ENCODE measurements at places on chromosomes 4 and X.

GRCh38 chrX:15530318-15530717 lies 29.7 kb downstream of the BMX start:
- DNase-seq, result no peak

- DNase-seq, result no peak
These were observed 545.5 kb upstream of the HTR2C start for GRCh38 chrX:114038358-114038757.

DNA sequence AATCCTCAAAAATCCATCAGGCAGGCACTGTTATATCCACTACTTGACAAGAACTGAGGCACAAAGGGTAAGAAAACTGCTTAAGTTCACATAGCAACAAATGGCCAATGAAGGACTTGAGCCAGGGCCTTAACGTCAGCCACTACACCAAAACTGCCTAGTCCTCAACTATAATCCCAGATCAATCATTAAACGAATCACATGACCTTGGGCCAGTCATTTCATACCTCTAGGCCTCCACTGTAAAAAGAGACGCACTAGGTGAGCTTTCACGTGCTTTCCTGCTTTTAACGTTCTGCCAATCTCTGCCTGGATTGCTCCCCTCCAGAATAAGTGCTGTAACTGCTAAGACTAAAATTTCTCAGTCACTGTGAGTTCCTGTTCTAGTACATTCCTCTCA lies 54.7 kb downstream of the RHOXF2B start:
- no peak for DNase-seq

- DNase-seq, result no peak
These were observed 309.0 kb downstream of the CENPC start for GRCh38 chr4:67236318-67236717.

DNA sequence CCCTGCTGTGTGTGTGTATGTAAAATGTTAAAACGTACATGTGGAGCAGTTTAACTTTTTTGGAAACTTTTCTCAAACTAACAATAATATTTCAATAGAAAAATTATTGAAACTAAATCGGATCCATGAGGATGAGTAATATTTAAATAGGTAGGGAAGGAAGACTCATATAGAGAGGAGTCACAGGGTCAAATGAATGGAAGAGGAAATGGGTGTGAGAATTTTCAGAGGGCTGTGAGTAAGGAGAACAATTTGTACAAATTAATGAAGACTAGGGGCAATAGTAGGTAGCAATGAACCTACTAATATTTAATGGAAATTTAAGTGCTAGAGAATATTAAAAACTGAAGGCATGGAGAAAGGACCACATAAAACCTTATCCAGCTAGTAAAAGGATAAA lies 290.7 kb upstream of the PCDH18 start:
- no peak for DNase-seq

DNA sequence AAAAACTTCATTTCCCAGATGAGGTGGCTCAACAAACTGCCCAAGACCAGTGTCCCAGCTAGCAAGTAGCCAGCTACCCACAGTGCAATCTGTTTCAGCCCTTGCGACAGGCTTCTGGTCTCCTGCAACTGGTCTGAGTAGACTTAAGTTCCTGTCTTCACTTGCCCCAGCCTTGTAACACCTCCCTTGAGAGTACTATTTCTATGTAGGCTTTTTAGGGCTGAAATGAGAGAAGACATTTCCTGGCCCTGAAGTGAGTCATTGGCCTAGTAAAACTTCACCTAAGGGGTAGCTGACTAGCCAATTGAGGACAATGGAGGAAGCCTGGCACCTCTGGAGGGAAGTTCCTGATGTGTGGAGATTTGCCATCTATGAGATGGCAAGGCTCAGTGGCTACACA lies 80.1 kb upstream of the STIM2 start:
- DNase-seq, result no peak

DNA sequence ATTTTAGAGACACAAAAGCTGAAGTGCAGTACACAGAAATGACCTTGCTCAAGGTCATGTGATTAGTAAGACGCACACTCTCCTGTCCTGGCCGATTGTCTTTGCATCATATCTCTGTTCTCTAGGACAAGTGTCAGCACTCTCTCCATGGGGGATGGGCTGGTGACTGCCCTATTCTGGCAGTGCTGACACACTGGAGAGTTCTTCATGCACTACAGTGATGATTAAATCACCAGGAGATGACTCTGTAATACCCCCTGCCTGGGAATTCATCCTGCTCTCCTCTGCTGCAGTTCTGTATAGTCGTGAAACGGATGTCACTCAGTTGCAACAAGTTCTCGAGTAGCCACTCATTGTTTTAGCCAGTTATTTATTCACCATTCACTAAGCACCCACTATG lies 5.3 kb upstream of the SHISA3 start:
- no peak for DNase-seq

- DNase-seq, result no peak
These were observed 3.7 kb downstream of the C4orf54 start for GRCh38 chr4:99653916-99654315.

DNA sequence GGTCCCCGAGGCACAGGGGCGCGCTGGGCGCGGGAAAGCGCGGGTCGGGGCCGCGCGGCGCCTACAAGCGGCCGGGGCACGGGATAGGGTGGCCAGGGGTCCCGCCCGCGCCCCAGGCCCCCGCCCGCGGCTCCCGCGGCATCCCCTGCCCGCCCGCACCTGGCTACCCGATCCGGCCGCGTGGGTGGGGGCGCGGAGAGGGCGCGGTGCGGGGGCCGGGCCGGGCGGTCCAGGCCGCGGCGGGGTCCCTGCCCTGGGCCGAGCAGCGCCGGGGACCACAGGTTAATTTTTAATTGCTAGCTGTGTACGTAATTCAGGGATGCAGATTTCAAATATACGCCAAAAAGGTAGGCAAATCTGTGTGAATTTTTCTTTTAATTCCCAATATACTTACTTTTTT lies 44.3 kb upstream of the FAM47C start:
- DNase-seq, result no peak

- DNase-seq, result no peak
These were observed 22.0 kb downstream of the RGS12 start for GRCh38 chr4:3314706-3315260.

GRCh38 chr4:27490766-27491165 lies 630.1 kb downstream of the STIM2 start:
- no peak for DNase-seq

- DNase-seq, result no peak
These were observed 30.6 kb upstream of the IL9R start for GRCh38 chrX:155966876-155967275.

- peak; percentile 28 for DNase-seq
These were observed 25.9 kb downstream of the PKD2 start for GRCh38 chr4:88033309-88033708.

DNA sequence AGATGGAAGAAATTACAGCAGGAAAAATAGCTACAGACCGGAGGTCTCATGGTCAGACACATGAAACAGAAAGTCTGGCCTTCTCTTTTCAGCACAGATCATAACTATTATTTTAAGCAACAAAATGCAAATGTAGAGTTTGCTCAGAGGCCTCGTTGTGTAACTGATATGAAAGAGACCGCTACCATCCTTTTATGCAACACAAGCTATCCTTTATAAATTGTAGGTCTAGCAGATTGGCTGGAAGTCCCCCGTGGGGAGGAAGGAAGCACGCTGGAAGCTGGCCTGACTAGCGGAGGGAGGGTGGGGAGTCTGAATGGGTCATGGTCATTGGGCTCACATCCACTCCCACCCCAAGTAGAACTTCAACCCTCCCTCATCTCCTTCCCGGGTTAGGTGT lies 27.7 kb downstream of the DMP1 start:
- DNase-seq, result no peak

GRCh38 chrX:69178592-69178991 lies 13.3 kb upstream of the PJA1 start:
- DNase-seq, result no peak

GRCh38 chr4:18973296-18973695 lies 951.7 kb upstream of the LCORL start:
- DNase-seq, result no peak

- DNase-seq, result no peak
These were observed 296.7 kb downstream of the NR3C2 start for GRCh38 chr4:148145475-148145874.

DNA sequence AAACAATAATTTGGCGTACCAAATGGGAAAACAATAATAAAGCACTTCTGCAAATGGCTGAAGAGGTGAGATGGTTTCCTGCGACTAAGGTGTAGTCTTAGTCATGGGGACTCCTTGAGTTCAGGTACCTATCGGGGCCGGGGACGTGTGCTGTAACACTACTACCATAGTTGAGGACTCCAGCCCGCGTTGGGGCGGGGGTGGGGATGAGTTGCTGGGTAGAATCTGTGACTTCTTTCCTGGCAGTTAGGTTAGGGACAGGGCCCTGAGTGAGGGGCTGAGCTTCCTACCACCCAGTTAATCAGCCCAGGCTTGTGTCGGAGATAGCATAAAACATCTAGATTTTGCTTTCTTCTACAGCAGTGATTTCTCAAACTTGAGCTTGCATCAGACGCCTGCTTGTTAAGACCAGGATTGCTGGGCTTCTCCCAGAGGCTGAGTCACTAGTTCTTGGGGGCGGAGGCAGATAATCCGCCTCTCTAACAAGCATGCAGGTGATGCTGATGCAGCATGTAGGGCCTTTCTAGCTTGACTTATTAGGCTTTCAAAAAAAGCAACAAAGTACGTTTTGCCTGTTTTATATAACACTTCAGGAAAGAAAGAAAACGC lies 30.2 kb downstream of the RBBP7 start:
- no peak for DNase-seq

DNA sequence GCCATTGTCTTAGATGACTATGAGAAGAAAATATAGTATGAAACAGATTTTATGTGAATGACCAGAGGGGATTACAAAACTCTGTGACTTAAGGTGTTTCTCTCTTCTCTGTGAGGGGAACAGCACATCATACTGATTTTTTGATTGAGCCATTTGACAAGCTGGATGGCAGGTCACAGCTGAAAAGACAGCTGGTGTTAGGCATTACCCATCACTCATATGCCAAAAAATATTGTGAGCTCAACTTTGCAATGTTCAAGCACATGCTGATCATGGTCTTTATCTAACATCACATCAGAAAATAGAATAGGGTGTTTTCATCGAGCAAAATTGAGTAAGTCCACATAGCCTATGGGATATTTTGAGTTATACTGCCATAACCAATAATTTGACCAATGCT lies 86.7 kb upstream of the TECRL start:
- no peak for DNase-seq

DNA sequence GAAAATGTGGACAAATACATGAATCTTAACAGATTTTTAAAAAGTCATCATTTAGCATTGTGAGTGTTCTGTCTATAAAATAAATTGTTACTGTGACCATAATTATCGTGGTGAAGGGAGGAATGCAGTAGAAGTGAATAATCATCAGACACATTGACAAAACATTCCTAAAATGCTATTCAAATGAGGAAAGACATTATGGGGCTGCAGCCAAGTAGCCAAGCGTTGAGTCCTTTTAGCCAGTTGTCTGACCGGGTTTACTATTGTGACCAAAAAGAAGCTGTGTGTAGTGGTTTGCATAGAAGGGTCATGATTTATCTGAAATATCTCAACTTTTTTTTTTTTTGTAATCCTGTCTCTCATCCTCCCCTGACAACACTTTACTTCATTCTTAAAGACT lies 19.5 kb downstream of the WWC2 start:
- no peak for DNase-seq

GRCh38 chr4:114149-114548 lies 10.2 kb upstream of the ZNF718 start:
- DNase-seq, result no peak

GRCh38 chrX:67604979-67605703 lies 61.3 kb downstream of the AR start:
- no peak for DNase-seq
